ENCODE measurements at places on chromosomes 5 and 9.

GRCh38 chr9:94645901-94646300, 6.6 kb upstream of the FBP1 start:
- no peak for DNase-seq

GRCh38 chr9:81211741-81212140, 477.6 kb downstream of the TLE1 start:
- DNase-seq: no peak

DNA sequence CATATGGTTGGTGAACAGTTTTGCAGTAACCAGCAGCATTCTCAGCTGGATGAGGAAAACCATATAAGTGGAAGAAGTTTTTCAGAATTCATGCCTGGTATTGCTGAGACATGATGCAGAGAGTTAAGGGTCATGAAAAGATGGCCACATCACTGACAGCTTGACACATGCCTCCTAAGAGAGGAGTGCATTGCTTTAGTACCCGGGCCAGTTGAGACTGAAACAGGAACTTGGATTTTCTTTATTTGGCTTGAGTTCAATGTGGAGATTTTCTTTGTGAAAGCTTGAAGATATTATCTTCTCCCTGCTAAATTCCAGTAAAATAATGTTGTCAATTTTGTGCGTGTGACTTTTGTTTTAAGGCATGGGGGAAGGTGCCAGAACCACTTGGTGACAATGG, 35.8 kb downstream of the HACD4 start:
- no peak for DNase-seq

GRCh38 chr5:58459146-58460001, 512 bp downstream of the PLK2 start:
- DNase-seq: peak; percentile 1

DNA sequence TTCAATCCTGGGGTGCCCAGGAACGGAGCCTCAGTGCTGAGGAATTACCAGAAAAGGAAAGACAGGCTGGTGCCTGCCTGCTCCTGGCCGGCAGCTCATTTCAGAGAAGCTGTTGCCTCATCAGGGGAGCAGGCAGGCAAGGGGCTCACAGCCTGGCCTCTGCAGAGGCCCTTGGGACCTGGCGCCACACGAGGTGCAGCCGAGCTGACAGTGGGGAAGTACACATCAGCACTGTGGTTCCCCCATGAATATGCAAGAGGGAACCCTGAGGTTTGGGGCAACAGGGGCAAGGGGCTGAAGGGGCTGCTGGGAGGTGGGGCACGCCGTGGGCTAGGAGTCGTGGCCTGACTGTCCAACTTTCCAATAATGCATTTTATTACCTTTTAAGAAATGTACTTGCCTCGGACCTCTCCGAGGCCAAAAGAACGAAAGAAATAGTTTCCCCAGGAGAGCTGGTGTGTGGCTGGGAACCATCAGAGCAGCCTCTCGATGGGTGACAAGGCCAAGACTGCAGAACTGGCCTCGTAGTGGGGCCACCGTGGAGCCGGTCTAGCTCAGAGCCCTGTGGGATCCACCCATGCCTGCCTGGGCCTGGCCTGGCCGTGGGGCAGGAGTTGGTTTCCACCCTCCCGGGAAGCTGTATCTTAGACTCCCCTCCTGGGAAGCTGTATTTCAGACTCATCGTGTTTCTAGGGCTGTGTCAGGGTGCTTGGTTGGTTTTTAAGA, 198.6 kb downstream of the PAX5 start:
- no peak for DNase-seq

DNA sequence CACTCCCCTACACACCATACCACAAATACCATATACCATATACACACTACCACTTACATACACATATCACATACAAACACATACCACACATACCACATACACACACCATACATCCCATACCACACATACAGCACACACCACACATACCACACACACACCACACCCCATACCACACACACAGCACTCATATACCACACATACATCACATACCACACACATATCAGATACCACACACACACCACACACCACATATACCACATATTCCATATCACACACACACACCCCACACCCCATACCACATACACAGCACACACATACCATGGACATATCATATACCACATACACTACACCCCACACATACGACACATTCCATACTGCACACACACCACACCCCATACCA, 276.6 kb downstream of the GADD45G start:
- no peak for DNase-seq

GRCh38 chr5:95916687-95917085, 45.0 kb downstream of the ELL2 start:
- no peak for DNase-seq

- no peak for DNase-seq
Measured at GRCh38 chr5:36744773-36745589, 131.6 kb upstream of the NIPBL start.

- DNase-seq: no peak
Measured at GRCh38 chr5:58985311-58985710, 402.4 kb downstream of the RAB3C start.

DNA sequence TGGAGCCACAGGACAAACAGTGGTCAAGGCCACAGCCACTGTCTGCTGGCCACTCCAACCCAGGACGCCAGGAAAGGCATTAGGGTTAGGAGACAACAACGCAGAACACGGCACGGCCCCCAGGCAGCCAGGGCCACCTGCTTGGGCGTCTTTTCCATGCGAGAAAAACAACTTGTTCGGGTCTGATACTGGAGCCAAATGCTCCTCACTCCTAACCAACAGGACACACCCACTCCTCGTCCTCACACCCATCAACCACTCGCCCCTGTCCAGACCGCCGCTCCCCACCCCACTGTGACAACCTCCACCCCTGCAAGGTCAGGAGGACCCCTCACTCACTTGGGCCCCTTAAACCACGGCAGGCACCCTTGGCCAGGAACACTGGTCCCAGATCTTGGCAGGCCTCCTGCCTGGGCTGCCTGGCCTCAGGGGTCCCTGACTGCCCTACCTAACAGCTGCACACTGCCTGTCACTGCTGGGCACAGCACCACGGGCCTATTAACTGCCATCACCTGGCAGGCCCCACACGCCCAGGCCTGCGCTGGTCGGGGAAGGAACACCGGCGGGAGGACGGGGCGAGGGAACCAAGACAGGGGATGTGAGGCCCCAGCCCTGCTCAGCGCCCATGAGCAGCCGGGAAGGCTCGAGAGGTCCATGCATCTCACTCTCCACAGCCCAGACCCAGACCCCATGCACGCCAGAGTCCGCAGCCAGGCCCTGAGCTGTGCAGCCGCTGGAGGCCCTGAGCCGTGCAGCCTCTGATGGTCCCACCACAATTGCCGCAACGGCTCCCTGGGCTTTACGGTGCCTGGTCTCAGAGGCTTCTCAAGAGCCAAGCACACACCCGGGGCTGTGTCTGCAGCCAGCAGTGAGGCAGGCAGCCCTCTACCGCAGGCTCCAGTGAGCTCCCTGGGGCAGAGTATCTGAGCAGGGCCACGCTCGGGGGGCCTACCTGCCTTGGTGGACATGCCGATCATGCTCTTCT, 13.8 kb downstream of the CLPTM1L start:
- no peak for DNase-seq

All from stimulated activated CD4-positive, alpha-beta T cell treated with anti-CD3 and anti-CD28 coated beads, Interleukin-15, amount 100 ng/mL, for 48 hours (primary cell).